BJ (cell line): ENCODE measurements at places on chromosomes 5 and 9.
A peak's percentile ranks its signal among the peaks of the same experiment; 100 is the strongest.

GRCh38 chr9:32378496-32378895 lies 5.9 kb upstream of the ACO1 start:
- DNase-seq, result no peak

DNA sequence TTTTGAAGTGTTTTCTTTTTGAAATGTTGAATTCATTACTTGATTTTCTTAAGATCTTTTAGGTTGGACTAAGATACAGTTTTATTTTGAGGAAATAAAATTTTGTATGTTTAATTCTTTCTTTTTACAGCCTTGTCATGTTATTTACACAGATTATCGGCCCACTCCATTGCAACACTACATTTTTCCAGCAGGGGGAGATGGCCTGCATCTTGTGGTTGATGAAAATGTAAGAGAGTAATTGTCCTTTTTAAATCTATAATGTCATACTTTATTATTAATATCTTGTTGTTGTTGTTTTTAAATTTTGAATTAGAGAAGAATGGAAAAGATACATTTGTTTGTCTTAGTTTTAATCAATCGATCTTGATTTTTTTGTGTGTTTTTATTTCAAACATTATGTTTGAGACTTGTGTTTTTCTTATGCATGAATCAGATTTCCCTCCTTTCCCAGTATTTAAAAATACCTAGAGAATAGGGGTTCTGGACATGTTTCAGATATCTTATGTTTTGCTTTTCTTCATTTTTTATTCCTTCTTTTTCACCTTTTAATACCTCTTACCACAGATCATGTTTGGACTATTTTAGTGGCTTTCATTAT lies 36.7 kb downstream of the MTREX start:
- no peak for DNase-seq

GRCh38 chr9:1049641-1050040 lies 516 bp upstream of the DMRT2 start:
- no peak for DNase-seq

DNA sequence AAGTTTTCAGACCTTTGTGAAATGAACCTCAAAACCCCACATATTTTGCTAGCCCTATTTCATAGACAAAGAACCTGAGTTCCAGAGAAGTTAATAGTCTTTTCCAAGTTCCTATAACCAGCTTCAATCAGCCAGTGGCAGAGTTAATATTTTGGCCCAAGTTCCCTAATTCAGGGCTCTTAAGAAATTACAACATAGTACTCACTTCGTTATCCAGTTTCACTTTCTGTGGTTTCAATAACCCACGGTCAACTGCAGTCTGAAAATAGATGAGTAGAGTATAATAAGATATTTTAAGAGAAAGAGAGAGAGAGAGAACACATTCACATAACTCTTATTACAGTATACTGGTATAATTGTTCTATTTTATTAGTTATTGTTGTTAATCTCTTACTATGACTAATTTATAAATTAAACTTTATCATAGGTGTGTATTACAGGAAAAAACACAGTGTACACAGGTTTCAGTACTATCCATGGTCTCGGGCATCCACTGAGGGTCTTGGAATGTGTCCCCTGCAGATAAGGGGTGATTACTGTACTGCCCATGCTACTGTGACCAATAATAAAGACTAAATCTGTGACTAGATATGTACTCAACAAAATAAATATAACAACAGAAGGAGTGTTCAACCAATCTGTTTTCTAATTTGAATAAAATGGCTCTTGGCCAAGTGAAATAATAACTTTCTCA lies 9.3 kb upstream of the MYOT start:
- DNase-seq, result no peak

DNA sequence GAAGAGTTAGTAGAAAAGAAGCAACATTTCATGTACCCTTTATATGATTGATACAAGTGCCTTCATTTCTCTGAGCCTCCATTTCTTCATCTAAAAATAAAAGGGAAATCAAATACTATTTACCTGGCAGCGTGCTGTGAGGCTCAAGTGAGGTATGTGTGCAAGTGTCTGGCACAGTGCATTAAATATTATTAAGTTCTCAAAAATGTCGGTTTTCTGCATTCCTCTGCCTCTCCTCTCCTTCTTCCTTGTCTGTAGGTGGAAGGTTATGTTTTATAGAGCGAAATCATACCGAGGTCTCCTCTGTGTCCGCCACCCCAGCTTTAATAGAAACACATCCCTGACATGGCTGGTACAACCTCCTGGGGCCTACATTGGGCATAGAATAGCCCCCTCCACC lies 93.0 kb downstream of the FGF18 start:
- DNase-seq, result no peak

GRCh38 chr5:172410662-172411483 lies 43.5 kb downstream of the SH3PXD2B start:
- peak; percentile 90 for DNase-seq

- no peak for DNase-seq
These were observed 191.5 kb downstream of the ROR2 start for GRCh38 chr9:91758491-91758981.

DNA sequence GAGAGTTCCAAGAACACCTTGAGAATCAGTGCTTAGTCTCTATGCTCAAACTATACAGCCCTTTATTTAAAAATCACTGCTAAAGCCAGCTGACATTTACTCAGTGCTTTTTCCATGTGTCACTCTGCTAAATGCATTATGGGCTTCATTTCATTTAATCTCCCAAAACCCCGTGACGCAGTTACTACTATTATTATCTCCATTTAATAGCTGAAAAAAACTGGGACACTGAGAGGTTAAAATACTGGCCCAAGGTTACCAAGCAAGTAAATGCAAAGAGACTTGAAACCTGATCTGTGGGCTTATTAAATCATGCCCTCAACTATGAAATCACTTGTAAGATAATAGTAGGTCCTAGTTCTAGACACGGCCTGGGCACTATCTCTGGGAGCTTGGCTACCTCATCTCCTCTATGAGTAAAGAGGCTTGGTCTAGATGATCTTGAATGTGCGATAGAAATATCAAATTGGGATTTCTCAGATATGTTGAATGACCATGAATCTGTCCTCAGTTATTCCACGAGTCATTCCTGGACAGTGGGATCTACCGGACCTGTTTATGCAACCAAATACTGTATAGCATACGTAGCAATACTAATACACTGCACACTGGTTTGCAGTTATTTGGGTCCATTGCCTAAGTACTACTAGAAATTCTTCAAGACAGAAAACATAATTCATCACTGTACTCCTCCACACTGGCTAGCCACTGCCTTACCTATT lies 32.3 kb downstream of the MARCHF11 start:
- no peak for DNase-seq

DNA sequence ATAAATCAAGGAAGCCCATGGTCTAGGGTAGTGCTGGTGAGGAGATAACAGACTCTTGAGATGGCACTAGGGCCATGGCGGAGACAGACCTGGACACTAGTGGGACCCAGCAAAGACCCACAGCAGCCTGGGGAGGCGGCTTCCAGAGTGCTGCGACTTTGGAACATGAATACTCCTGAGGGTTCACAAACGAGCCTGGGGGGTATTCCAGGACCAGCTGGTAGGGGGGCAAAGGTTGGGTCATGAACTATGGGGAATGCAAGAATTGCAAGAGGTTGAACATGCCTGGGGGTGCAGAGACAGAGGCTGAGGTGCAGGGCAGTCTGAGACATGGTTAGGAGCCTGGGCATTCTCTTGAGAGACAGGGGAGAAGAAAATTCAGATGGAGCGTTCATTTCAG lies 43.8 kb upstream of the SPTLC1 start:
- DNase-seq, result no peak

GRCh38 chr9:91148306-91148705 lies 213.4 kb downstream of the AUH start:
- no peak for DNase-seq

DNA sequence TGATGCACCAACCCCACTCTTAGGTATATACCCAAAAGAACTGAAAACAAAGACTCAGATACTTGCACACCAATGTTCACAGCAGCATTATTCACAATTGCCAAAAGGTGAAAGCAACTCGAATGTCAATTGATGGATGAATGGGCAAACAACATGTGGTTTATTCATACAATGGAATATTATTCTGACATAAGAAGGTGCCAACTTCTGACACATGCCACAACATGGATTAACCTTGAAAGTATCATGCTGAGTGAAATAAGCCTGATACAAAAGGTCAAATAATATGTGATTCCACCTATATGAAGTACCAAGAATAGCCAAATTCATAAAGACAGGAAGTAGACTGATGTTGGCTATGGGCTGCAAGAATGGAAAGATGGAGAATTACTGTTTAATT lies 35.0 kb downstream of the CTNND2 start:
- no peak for DNase-seq
